Panc1 (cell line): ENCODE measurements at places on chromosomes 7 and 10.

- DNase-seq: no peak
These were observed 247.1 kb downstream of the COBL start for GRCh38 chr7:51069411-51070083.

DNA sequence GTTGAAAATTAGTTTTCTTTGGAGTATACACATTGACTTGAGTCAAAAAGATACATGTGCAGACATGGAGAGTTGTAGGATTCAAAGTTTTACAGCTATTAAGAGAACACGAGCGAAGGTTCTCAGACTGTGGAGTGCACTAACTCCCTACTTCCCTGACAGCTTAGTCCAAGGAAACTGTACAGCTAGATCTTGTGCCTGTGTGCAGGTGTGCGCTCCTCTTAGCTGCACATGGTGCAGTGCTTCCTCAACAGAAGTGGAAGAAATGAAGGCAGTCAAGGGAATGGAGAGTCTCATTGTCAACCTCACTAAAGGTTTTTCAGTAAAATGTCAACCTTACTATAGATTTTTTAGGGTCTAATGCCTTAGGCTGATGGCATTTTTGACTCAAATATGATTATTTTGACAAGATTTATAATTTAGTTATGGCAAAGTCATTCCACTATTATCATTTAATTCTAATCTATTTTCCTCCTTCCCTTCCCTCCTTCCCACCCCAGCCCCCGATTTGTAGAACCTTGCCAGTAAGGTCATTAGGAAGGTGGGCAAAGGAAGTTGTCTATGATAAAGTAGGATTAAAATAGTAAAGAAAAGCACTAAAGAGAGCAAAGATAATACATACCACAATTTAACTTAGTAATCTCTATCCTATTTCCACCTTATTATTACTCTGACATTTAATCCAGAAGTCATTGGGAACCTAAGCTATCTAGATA is 13.6 kb downstream of the PDK4 start:
- no peak for DNase-seq

GRCh38 chr7:116641551-116642153 is 30.3 kb upstream of the MET start:
- no peak for DNase-seq

DNA sequence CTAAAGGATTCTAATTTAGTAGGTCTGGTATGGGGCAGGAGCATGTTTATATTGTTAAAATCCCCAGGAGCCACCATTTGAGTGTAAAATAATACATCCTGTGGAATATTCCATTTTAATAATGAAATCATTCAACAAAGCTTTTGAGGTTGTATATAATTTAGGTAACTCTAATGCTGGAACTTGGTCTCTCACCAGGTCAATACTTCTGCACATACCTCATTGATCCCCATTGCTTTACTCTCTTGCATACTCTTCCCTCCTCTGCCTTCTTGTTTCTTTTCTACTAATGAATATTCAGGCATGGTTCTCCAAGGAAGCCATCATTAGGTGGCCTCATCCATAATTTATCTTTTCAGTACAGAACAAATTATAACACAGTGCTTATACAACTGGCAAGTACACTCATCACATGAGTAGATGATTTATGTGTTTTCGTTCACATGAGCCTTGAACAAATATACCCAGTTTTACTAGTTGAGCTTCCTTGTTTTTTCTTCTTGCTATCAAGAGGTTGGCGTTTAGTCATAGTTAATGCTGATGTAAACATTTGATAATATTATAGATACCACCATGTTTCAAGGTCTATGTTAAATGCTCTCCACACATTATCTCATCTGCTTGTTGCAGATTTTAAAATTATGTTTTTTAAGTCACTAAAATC is 7.2 kb downstream of the PALS2 start:
- no peak for DNase-seq

DNA sequence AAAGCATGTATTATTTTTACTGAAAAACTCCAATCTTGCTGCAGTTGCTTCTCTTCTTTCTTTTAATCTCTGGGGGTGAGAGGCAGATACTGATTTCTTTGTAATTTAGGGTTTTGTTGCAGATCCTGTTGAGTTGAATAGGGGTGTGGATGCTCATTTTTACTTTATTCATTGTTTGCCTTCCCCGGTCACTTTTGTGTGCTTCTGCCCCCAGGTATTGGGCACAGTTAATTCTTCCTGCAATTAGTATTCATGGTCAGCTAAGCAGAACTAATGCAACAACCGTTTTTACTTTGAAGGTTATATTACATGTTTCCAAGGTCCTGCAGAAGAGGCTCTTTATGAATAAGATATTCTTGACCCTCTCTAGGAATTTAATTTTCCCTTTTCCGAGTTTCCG is 96.4 kb downstream of the BUB3 start:
- DNase-seq: no peak

- DNase-seq: no peak
These were observed 35.3 kb downstream of the KCNH2 start for GRCh38 chr7:150942591-150943452.
